ENCODE measurements at places on chromosomes 1 and 21.

DNA sequence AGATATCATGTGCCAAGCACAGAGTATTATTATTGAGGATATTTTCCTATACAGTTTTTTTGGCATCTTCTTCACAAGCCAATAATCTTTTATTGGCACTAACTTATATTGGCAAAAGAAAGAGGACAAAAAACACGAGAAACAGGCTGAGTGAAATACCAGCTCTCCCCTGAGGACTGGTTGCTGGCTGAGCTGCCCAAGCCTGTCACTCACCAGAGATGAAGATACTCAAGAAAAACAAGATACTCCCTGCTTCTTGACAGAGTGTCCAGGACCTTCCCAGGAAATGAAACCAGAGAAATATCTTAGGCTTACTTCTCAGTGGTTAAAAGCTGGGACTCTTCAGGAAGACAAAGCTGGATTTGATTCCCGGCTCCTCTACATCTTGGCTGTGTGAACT, 35.9 kb upstream of the ATP1B1 start:
- DNase-seq, result no peak

DNA sequence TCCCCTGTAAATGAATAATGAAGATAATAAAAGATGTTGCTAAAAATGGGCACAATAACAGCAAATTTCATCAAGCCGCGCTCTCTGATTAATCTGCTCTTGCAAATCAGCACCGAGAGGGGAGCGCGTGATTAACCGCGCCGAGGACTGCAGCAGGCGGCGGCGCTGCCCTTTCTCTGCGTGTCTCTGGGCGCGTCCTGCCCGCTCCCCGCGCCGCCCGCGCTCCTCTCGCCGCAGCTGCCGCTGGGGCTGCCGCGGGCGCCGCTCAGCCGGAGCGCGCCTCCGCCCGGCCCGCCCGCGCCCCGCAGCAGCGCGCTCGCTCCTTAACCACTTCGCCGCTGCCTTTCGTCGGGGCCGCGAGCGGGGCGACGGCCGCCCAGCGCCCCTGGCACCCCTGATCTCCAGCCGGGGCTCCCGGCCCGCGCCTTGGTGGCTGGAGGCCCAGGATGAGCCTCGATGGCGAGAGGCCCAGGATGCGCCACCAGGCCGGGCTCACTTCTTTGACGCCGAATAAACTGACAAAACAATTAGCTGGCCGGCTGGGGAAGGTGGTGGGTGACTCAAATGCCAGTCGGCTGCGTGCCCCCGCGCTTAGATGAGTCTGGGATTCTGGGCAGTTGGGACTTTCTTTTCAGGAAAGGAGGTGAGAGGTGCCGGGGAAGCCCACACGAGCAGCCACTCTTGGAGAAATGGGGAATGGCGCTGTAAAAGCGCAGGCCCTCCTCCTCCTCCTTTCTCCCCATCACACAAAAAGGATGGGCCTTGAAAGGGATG, 221.4 kb upstream of the PKN2 start:
- DNase-seq, result no peak

DNA sequence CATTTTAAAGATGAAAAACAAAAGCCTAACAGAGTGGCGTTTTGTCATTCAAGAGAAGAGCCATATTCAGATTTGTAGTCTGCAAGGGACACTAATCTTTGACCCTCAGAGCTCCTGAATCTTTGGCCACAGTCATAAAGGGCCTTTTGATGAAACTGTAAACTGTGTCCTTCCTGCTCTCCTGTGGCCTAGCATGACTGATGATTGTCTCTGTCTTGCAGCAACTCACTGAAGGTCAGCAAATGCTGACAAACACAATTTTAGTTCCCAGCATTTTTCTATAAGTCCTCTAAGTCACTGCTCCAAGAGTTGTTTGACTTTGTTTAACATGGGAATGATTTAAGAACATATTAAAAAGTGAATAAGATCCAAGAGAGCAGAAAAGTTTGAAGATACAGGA, 55.3 kb upstream of the PRELP start:
- no peak for DNase-seq

GRCh38 chr21:46426313-46427046, 32.2 kb upstream of the DIP2A start:
- no peak for DNase-seq

- no peak for DNase-seq
Observed at GRCh38 chr1:248913933-248914332, 7.9 kb downstream of the PGBD2 start.

GRCh38 chr21:34968414-34969333, 80.4 kb downstream of the RUNX1 start:
- peak; percentile 68 for DNase-seq

DNA sequence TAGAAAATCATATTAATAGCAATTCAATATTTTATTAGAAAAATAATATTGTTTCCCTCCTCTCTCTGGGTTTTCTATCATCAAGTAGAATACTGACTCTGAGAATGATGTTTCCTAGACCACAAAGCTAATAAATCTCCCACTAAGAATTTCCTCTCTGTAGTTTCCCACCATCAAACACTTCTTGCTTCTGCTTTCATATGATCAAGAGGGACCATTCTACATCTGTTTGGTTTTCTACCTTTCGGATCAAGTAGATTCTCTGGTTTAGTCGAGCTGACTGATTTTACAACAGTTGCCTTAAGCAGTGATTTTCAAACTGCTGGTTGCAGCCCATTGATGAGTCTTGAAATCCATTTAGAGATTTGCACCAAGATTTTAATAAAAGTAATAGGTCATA, 240.2 kb upstream of the PTBP2 start:
- no peak for DNase-seq

DNA sequence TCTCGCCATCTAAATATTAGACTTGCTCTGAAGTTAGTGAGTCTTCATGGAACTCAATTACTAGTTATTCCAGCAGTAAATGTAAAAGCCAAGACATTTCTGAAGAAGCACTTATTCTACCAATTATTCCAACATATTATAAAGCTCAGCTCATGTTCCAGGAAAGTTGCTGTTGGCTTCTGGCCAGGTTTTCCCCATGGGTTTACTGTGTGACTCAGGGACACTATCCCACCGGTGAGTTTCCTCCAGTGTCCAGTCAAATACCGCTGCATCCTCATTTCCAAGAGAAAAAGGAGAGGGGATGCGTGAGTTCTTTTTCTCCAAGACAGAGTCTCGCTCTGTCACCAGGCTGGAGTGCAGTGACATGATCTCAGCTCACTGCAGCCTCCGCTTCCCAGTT, 9.2 kb upstream of the HHIPL2 start:
- DNase-seq, result no peak
